Forelimb muscle (tissue), 1 donor: ENCODE measurements at places on chromosomes 3 and 15.

DNA sequence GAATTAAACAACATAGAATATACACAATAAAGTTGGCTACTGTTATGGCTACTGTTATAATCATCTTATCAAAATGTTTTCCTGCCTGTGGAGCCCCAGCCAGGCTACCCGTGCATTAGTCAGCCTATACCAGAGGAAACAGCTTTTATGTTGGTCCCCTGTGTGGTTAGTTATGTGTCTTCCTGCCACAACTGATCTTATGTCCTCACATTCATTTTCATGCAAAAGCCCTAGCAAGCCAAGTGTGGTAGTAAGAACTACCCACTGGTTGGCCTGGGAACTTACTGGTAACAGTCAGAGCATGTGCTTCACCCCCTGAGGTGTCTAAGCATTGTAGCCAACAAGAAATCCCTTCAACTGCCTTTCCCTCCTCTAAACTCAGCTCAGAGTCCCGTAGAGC, 21.8 kb downstream of the MGLL start:
- no peak for DNase-seq

DNA sequence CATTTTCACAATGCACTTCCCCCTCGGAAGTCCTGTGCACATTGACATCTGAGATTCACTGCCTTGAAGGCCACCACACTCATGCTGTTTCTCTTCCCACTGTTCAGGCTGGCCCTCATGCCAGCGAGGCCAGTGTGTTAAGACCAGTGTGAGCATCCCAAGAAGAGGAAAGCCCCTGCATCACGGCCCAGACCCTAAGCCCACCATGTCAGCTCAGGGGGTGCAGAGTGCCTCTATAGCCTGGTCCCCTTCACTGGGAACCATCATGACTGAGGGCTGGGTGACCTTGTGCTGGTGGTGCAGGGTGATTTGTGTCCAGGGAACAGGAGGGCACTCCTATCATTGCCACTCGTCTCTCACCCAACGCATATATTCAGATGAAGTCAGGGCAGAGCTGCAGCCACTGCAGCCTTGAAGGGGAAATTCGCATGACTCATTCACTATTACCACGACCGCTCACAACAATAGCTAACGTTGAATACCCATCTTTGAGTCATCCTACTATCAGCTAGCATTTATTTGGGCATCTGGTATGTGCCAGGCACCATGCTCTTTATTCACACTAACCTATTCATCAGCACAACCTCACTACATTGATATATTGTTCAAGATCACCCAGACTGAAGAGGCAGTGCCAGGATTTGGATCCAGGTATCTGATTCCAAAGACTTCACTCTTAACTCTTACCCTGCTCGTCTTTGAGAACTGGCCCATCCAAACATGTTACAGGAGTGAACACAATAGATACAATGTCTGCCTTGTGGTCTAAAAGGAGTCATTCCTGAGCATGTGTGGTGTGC, 58.8 kb upstream of the SLC6A11 start:
- no peak for DNase-seq

DNA sequence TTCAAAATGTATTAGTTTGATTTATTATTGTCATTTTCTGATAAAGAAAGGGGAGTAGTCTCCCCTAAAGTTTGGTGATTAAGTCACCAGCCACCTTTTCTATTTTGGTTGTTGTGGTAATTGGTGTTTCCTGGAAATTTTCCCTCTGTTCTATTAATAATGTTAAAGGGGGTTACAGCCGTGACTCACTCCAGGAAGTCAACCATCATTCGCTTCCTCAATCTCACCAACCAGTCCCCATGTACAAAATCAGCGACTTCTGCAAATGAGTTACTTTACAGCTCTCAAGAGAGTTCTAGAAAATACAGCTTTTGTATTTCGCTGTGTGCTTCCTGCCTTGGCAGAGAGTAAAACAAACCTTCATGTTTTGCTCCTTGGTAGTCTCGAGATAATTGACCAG, 285.1 kb downstream of the LPP start:
- no peak for DNase-seq

DNA sequence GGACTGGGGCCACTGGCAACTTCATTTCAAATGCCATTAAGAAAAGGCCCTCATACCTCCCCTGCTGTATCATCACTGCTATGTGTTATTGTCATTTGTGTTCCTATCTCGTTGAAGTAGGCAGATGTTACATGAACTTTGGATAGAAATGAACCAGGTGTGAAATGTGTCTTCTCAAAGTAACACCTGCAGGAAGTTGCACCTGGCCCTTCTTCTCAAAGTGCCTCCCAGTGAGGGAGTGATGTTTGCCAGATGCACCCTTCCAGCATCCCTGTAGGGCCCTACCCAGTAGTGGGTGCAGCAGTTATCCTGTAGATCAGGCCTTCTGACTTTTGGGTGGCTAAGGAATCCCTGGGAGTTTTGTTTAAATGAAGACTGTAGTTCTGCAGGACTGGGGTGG, 197.7 kb upstream of the CTNNB1 start:
- no peak for DNase-seq

DNA sequence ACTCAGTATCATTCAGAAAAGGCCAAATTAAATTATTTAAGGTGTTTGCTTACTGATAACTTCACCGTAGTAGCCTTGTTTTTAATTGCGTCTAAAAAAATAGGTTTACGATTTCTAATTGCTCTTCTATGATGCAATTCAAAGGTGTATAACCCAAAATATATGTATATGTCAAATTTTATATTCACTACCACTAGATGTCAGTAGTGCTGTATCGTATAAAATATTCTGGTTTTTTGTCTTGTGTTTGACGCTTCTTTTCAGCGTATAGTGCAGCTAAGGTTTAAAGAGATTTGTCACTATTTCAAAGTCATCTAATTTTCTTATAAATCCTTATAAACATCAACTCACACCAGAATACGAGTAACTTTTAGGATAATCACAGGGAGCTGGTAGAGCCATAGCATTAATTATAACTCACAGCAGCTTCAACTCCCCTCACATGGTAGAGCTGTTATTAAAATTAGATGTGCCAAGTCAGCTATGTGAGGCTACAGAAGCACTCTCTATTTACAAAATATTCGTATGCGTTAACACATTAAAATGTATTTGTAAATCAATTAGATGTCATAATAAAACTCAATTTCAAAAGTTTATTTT, 3.5 kb downstream of the PFN2 start:
- DNase-seq: peak; percentile 38

GRCh38 chr15:57510647-57511046, 81.1 kb upstream of the MYZAP start:
- DNase-seq: no peak

DNA sequence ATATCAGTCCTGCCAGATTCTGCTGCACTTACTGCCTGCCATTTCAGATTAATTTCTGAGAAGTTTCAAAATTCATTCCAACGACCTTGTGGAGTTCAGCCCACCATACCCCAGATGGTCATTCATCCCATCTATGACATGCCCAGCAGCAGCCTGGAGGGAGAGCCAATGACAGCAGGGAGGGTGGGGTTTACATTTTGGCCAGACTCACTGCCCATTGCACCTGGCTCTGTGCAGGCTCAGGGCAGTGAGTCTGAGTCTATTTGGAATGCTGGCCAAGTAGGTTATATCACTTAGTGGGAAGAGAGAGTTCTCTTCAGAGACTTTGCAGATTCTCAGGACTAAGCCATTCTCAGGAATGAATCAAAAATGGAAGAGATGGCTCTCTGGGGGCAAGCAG, 21.5 kb downstream of the SRPRB start:
- no peak for DNase-seq

GRCh38 chr15:76289582-76289981, 21.7 kb downstream of the ETFA start:
- DNase-seq: no peak

DNA sequence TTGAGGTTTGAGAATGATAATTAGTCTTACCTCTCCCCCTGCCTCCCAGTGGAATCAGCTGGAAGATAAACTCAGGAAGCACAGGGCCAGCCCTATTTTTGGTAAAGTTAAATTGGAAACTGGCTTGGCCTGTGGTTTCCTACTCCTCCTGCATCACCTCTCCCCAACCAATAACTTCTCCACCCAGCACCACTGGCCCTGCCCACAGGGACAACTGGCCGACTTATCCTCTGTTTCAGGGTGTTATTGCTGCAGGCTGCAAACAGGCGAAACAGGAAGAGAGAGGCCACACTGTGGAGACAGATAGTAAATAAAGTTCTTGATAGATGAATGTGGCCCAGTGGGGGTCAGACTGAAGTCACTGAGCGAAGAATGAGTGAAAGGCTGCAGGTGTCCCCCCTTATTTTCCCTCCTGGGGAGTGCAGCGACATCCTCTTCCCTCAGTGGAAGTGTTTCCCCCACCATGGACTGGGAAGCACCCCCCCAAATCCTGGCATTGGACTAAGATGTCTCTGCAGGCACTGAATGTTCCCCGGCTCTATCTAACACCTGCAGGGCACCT, 47.1 kb downstream of the PDIA5 start:
- no peak for DNase-seq

GRCh38 chr3:52829906-52830463, 487 bp downstream of the ITIH4 start:
- no peak for DNase-seq

GRCh38 chr3:46021516-46021915, 5.8 kb downstream of the XCR1 start:
- no peak for DNase-seq

DNA sequence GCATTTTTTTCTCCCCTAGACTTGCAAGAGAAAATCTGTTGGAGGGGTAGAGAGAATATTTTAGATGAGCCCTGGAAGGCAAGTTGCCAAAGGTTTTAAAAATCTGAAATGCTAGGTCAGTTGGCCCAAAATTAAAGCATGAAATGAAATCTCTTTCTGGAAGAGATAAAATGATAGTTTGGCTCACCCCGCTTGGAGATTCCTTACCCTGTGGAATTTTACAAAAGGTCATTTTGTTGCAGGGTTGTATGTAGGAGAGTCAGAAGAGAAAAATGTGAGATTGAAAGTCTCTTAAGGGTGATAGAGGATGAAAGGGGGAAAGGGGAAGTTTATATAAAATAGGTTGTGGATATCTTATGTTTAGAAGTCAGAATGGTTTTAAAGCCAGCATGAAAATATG, 277.8 kb downstream of the CD47 start:
- no peak for DNase-seq

DNA sequence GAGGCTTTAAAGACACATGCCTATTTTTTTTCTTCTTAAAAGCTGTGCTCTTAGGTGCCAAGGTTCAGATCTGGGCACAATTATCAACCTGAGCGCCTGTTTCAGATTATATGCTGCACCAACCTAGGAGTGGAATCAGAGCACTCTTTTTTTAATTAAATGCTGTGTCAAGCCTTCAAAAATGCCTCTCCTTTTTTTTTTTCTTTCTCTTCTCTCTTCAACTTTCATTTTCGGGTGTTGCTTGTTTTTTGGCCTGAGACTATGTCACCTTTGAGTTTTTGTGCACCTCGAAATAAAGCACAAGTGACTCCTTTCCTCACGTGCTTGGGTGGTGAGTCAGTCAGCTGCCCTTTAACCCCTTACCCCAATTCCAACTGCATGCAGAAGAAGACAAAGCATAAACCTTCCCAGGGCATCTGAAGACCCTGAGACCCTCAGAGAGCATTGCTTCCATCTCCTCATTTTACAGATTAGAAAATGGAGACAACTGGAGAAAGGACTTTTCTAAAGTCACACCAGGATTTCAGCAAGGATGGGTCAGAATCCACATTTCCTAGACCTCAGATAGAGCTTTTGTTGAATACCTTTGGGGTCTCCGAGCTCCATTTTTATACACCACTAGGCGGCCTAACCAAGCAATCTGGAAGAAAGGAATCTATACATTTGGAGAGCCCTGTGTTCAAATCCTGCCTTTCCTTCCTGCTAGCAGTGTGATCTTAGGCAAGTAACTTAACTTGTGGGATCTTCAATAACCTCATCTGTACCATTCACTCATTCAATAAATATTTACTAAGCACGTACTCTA, 631 bp upstream of the PRICKLE2 start:
- DNase-seq: no peak
